NCI-H187 (cell line): ENCODE measurements at places on chromosomes 6 and 20.

- no peak for DNase-seq
Measured at GRCh38 chr6:4964675-4965561, 38.9 kb downstream of the RPP40 start.

- DNase-seq: no peak
Measured at GRCh38 chr20:10249048-10249770, 30.6 kb downstream of the SNAP25 start.

DNA sequence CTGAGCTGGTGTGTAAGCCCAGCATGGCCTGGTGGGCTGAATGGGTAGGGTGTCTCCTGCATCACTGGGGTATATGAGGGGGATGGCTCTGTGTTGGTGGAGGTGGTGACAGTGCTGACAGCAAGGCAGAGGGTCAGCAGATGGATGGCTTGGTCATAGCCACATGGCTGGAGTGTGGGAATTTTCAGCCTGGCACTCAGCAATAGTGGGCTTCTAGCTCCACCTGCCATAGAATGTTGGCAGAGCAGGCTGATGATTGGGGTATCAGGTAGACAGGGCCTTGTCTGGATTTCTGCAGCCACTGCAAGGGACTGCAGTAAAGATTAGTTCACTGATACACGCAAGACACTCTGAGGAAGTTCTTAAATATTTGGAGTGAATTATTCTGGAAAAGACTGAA is 137.5 kb upstream of the BACH2 start:
- no peak for DNase-seq

- no peak for DNase-seq
Measured at GRCh38 chr20:16205507-16205906, 367.7 kb downstream of the KIF16B start.

GRCh38 chr20:32533732-32534131 is 51.4 kb downstream of the NOL4L start:
- no peak for DNase-seq

- DNase-seq: no peak
Measured at GRCh38 chr20:58287638-58288037, 21.9 kb upstream of the RAB22A start.

DNA sequence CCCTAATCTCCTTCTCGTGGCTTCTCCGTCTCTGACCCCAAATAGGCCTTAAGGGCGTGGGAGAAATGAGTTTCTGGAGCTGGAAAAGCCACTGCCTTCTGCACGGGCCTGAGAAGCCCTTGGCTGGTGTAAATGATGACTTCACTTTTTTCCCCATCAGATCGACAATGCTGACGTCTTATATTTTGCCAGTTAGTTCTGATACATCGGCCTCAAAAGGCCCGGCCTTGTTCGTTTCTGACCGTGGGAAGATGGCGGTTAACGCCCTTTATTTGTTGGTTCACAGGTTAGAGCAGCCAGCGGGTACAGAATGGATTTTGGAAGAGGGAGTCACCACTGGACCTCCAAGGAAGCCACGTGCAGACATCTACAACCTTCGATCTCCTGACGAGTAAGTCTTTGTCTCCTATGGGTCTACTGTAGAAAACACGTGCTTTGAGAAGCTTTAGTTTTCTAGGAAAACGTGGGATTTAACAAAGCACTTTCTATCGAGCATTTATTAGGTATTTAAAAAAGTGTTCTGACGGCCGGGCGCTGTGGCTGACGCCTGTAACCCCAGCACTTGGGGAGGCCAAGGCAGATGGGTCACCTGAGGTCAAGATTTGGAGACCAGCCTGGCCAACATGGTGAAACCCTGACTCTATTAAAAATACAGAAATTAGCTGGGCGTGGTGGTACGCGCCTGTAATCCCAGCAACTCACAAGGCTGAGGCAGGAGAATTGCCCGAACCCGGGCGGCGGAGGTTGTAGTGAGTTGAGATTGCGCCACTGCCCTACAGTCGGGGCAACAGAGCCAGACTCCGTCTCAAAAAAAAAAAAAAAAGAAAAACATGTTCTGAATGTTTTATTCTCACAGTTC is 1.2 kb upstream of the ZNFX1 start:
- no peak for DNase-seq

DNA sequence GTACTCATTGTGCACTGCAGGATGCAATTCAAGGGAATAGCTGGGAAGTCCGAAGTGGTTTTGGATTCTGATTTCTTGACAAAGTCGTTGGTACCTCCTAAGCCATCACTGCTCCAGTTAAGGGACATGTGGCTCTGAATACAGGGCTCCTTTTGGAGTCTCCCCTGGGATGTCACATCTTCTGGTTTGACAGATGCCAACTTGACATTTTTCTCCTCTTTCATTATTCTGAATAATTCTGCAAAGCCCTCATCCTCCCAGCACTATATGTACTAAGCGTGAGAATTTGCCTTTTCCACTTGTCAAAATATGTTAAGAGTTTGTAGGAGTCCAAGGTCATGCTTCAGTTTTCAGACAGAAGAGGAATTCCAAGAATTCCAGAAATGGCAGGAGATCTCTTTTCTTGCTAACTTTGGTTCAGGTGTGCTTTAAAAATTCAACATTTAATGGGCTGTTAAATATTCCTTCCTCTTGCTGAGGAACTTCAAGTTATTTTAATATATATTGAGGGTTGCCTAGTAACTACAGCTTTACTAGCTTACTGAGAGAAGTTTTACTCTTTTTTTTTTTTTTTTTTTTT is 38.7 kb downstream of the DOK5 start:
- DNase-seq: no peak

DNA sequence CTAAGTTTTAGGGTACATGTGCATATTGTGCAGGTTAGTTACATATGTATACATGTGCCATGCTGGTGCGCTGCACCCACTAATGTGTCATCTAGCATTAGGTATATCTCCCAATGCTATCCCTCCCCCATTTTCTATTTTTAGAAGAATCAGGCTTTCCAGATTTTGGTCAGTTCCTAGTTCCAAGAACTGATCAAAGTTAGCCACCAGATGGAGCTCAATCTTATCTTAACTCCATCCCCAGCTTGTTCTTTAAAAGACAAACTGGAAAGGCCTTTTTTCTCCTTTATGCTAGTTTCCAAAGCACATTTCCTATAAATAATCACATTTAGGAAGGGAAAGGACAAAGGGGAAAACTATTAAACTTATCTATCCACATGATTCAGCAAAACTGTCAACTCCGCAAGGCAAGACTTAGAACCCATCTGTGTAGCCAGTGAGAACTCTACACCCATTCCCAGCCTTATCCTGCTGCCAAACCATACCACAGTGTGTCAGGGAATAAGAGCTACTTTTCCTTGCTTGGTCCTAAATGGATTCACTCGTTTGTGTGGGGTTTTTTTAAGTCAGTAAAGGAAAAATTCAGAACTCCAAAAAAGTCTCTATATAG is 22.8 kb upstream of the KHDC1 start:
- DNase-seq: no peak

DNA sequence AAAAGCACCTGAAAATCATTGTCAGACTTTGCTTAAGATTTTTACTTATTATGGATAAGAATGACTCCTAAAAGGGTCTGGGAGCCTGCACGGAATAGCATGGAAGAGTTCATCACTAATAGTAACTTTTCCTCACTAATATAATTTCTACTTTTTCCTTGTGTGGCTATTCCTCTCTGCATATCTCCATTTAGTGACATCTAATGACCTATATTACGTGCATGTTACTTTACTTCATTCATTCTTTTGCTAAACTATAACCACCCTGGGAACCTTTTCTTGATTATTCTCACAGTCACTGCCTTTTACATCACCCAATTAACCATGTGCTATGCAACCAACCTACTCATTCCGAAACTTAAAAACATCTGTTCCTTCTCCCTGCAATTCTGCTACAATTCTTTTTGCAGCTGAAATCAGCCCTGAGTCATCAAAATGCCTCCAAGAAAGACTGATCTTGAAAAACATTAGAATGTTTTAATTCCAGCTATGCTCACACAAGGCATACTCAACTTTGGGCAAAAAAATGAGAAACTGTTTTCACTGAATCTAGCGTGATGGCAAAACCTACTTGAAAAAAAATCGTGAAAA is 313.3 kb downstream of the RNGTT start:
- DNase-seq: no peak
